ENCODE measurements at places on chromosomes 3 and 15.
A peak's percentile ranks its signal among the peaks of the same experiment; 100 is the strongest.

- no peak for DNase-seq
Observed at GRCh38 chr15:101482526-101483371, 6.8 kb downstream of the PCSK6 start.

- no peak for DNase-seq
Observed at GRCh38 chr3:134544316-134544715, 58.5 kb downstream of the CEP63 start.

DNA sequence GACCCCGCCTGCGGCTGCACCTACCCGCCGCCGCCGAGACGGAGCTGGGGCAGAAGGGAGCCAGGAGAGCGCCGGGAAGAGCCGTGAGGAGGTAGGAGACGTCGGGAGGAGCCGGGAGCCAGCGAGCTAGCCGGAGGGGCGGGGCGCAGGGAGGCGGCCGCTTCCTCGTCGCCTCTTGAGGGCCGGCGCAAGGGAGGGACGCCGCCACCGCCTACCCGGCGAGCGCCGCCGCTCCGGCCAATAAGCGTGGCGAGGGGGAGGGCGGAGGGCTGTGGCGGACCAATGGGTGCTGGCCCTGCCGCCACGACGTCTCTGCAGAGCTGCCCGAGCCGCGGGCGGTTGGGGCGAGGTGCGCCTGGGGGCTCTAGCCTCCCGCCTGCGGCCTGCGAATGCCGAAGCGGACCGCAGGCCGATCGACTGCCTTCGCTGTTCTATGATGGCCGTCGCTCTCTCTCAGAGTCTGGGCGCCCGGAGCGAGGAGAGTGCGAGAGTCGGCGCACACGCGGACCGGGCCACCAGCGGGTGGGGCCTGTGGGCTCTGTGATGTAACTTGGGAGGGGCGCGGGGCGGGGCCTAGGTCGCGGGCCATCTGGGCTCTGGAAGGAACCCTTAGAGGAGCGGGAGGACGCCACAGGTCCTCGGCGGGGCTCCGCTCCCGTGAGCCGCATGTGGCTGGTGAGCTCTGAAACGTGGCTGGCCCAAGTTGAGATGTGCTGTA, 72.7 kb upstream of the MAP4 start:
- peak; percentile 87 for DNase-seq

GRCh38 chr15:36961956-36962355, 138.4 kb downstream of the MEIS2 start:
- no peak for DNase-seq

DNA sequence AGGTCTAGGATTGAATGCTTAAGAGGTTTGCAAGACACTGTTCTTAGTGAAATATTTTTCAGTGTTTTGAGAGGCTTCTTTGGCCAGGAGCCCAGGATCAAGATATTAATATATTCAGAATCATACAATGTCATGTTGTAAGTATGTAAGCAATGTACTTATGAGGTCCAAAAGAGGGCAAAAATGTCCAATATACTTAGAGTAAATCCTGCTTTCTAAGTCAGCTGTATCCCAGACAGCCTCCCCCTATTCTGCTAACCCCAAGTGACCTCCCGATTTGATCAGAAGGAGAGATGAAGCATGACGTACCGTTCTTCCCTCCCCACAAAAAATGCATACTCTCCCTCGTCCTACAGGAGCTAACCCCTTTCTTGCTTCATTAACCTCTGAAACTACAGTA, 70.9 kb downstream of the CHAC1 start:
- no peak for DNase-seq

DNA sequence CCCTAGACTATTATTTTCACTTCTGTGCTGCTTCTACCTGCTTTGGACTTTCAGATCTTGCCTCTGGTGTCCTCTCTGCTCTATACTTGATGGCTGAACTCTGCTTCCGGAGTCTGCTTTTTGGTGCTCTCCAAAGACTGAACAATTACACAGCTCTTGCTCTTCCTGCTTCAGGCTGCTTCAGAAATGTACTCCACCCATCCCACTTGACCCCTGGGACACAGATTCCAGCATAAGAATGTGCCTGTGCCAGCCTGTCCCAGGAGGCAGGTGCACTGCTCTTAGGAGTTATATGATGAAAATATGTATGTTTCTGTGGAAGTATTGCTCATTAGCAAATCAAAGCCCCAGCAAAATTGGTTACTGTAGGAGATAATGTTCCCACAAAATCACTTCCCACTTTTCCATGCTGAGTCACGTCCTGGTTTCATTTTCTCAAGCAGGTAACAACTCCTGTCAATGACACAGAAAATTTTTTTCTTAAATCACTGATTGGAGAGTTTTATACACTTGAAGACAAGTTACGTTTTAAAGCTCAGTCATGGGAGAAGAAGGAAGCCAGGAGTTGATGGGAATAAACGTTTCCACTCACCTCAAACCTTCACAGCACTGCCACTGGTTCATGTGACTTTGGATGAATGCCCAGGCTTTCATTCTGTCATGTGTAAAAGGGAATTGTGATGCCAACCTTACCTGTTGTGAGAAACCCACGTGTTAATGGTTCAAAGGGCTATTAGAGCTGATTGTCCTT, 239.4 kb upstream of the ZPLD1 start:
- DNase-seq = no peak

DNA sequence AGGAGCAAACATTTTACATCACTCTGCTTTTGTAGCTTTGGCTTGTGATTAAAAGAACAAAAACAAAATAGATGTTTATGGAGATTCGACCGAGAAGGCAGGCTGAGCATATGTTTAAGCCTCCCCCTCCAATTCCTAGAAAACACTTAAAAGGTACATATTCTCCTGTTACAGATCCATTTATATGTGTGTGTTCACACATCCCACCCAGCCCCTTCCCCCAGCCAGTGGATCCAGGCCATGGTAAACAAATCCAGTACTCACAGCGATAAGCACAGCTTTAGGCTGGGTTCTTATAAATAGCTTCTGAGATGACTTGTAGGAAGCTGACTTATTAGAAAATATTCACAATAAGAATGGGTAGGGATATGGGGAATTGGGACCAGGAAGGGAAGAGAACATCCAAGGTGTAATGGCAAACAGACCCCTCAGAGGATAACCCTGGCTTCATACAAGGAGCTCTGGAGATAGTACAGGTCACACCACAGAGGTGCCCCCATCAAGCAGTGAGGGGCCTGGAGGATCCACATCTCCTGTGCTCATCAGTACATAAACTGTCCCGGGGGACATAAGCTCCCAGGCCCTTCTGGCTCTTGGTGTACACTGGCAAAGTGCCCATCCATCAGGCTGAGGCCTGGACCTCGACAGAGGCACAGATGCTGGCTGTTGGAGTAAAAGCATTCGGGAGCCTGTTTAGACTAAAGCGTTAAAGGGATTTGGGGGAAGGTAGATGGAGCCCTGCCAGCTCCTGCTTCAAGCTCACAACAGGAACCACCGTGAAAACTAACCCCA, 70.0 kb upstream of the UBE2E1 start:
- DNase-seq = no peak

DNA sequence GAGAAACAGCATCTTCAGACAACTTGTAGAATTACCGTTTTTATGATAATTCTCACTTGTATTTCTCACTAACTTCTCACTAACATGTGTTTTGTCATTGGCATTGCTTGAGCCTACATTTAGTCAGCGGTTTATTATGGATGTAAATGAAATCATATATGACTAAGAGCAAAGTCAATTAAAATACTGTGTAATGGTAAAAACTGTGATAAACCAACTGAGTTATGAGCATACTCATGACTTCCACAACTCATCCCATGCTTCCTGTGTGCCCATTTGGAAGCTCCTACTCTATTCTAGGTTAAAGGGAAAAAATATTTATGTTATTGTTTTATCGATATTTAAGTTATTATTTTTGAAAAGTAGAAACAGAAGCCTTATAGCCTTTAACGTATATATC, 12.8 kb downstream of the PXK start:
- no peak for DNase-seq

Data from stimulated activated CD8-positive, alpha-beta memory T cell treated with anti-CD3 and anti-CD28 coated beads, Interleukin-4, amount 100 ng/mL, for 4 hours (primary cell).